ENCODE measurements at places on chromosomes 3 and 15.

DNA sequence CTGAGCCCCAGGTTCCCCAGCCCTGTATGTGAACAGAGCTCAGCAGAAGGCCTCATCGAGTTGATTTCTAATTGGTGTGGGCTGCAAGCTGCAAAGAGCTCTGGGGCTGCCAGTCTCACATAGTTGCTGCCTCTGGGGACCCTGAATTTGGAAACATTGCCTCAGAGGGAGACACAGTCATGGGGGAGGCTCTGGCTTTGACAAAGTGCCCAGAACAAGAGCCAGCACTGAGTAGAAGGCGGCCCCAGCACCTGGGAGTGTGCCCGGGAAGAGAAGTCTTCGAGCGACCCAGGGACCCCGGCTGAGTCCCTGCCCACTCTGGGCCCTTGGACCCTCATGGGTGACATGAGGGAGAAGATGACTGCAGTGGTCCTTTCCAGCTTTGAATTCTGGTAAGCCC, 7.3 kb downstream of the NTRK3 start:
- no peak for DNase-seq
- no peaks in the 10 kb centered on the region for H3K27me3 ChIP-seq
- H3K36me3 ChIP-seq = no peaks in the 10 kb centered on the region
- H3K27ac ChIP-seq = no peak overlapping the region

- H3K27me3 ChIP-seq = no peaks in the 10 kb centered on the region
- no peaks in the 10 kb centered on the region for H3K4me1 ChIP-seq
- H3K27ac ChIP-seq = no peak overlapping the region
- no peaks in the 10 kb centered on the region for H3K36me3 ChIP-seq
- no peak overlapping the region for H3K4me3 ChIP-seq
Measured at GRCh38 chr3:157469561-157470294, 33.1 kb downstream of the PTX3 start.

GRCh38 chr15:101827257-101827656, 15.3 kb downstream of the OR4F15 start:
- no peaks in the 10 kb centered on the region for H3K27me3 ChIP-seq
- no peak overlapping the region for H3K27ac ChIP-seq
- no peak for DNase-seq

GRCh38 chr15:101542306-101543025, 53.0 kb upstream of the PCSK6 start:
- H3K36me3 ChIP-seq = no peaks in the 10 kb centered on the region
- no peak overlapping the region for H3K27ac ChIP-seq
- no peaks in the 10 kb centered on the region for H3K4me1 ChIP-seq

DNA sequence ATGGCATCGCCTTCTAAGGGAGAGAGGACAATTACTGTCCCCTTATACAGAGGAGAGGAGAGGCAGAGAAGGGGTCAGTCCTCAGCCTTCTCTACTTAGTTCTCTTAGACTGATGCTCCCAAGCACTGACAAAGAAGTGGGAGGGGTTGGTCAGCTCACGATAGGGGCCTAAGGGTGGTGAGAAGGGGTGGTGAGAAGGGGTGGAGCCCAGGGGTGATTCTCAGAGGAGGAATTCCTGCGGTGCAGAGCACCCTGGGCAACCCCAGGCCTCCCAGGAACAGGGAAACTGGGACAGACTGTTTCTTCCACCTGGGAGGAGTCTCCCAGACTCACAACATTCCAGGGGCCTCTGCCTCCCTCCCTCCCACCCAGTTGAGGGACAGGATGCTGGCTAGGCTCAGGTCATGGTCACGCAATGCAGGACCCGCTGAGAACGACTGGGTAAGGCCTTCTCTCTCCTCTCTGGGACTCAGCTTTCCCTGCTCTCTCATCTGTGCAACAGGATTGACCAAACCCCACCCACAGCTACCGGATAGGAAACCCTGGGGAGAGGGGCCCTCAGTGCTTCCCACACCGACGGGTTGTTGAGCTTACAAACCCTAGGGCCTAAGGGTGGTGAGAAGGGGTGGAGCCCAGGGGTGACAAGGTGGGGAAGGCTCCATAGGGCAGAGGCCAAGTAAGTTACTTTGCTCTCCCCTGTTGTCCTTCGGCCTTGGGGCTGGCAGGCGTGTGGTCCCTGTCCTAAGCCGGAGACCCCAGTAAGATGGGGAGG, 1.5 kb downstream of the TPRA1 start:
- peak overlapping the region; percentile 75 for H3K4me3 ChIP-seq
- peak overlapping the region; percentile 95 for H3K27ac ChIP-seq
- H3K27me3 ChIP-seq = no peaks in the 10 kb centered on the region

- H3K27ac ChIP-seq = no peak overlapping the region
- H3K4me1 ChIP-seq = peaks cover 20% of the 10 kb centered on the region
- H3K27me3 ChIP-seq = no peaks in the 10 kb centered on the region
- DNase-seq = no peak
- no peaks in the 10 kb centered on the region for H3K36me3 ChIP-seq
Measured at GRCh38 chr15:60423537-60423936, 25.8 kb upstream of the ANXA2 start.

DNA sequence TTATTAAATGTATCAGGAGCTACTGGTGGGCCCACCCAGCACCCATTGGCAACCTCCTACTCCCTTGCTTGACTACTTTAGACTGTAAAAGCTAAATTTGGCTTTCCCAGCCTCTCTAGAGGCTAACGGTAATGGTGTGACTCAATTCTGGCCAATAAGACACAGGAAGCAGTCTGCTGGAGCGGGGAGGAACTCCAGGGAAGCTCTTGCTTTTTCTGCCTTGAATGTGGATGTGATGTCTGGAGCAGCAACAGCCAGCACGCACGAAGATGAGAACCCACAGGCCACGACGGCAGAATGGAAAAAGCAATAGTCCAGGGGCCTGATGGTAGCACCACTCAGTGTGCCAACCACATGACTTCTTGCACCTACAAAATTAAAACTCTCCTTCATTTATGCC, 39.9 kb downstream of the RAB6B start:
- no peak for DNase-seq
- H3K4me3 ChIP-seq = no peak overlapping the region
- H3K27ac ChIP-seq = no peak overlapping the region
- H3K36me3 ChIP-seq = no peaks in the 10 kb centered on the region
- no peaks in the 10 kb centered on the region for H3K4me1 ChIP-seq

DNA sequence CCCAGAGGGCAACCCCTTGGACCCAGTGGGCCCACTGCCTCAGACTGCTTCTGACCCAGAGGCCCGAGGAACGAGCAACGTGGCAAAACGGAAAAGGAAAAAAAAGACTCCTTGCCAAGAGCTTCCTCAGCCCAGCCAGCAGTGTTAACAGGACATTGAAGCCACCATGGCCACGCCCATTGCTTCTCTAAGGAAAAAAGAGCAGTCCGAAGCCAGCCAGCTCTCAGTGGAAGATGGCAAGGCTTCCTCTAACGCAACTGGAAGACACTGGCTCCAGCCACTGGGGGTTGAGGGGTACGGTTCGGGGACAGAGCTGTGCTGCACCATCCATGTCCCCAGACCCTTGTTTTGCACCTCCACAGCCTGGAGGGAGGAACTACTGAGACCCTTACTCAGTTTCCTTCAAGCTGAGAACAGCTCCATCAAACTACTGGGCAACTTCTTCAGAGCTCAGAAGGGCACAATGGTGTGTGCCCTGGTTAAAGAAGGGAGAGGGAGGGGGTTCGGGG, 10.7 kb downstream of the BMF start:
- H3K4me1 ChIP-seq = peaks cover 100% of the 10 kb centered on the region
- H3K27ac ChIP-seq = peak overlapping the region; percentile 96
- H3K36me3 ChIP-seq = no peaks in the 10 kb centered on the region
- H3K4me3 ChIP-seq = no peak overlapping the region
- no peaks in the 10 kb centered on the region for H3K27me3 ChIP-seq
- no peak for DNase-seq

DNA sequence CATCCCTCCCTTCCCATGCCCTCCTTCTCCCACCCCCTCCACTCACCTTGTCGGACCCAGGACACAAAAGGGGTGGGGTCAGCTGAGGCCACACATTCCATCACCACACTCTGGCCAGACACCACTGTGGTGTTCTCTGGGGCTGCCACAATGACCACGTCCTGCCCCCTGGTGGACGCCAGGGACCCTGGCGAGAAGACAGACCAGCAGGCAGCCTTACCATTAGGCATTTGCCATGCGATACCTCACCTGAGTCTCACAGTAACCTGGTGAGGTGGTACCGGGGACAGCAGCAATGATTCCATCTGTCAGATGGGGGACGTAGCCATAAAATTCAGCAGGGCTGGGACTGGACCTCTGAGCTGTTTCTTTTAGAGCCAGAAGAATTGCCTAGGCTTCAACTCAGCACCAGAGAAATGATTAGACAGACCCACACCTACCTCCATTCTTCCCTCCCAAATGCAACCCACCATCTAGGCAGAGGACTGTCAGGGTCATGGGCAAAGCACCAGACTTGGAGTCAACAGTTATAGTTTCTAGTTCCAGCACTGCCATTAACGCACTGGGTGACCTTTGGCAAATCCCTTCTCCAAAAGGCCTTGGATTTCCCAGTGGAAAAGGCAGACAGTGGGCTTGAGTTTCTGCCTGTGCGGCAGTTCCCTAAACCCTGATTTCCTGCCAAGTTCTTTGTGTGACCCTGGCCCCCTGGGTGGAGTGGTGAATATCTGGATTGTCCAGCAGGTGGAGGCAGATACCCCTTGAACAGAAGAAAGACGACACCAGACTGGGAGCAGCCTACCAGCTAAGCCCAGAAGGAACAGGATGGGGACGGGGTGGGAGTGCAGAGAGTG, 21.8 kb downstream of the IGDCC4 start:
- H3K27me3 ChIP-seq = no peaks in the 10 kb centered on the region
- H3K36me3 ChIP-seq = no peaks in the 10 kb centered on the region
- DNase-seq = no peak

DNA sequence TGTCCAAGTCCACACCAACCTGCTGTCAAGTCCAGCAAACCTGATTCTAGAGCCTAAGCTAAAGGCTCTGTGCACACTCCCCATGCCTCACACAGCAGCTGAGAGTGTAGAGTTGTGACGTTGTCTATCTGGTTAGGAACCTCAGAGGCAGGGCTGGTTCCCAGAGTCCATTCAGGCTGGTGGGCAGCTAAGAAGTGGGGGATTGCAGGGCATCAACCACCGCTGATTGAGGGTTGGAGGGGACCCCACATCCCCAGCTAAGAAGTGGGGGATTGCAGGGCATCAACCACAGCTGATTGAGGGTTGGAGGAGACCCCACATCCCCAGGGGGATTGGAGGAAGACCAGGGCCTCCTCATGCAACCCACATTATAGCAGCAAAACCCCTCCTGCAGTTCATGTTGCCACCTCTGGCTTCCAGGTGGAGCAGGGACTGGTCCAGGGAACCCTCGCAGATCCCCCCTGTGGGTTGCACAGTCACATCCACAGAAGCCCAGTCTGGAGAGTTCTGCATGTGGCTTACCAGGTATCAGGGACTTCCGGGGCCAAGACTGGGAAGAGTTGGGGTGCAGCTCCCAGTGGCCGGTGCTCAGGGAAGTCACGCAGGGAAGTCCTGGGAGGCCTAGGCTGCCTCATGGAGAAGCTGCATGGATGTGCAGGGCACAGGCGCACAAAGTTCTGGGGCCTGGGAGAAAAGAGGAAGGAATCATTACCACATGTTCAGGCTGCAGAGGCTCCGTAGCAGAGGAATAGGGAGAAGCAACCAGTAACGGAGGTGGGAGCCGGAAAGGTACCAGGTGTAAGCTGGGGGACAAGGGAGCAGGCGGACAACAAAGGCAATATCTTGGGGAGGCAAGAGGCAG, 71.4 kb upstream of the PCSK6 start:
- no peaks in the 10 kb centered on the region for H3K27me3 ChIP-seq
- DNase-seq = peak; percentile 76
- no peaks in the 10 kb centered on the region for H3K4me1 ChIP-seq
- H3K4me3 ChIP-seq = no peak overlapping the region

All from vagina (tissue), 2 donors.